Esophagus muscularis mucosa (tissue), 4 donors: ENCODE measurements at places on chromosomes 1 and 21. TPM values are rescaled to one million over a fixed set of nuclear protein-coding genes. Genes with fewer than 3 reads are reported as not detected.
A peak's percentile ranks its signal among the peaks of the same experiment; 100 is the strongest.

DNA sequence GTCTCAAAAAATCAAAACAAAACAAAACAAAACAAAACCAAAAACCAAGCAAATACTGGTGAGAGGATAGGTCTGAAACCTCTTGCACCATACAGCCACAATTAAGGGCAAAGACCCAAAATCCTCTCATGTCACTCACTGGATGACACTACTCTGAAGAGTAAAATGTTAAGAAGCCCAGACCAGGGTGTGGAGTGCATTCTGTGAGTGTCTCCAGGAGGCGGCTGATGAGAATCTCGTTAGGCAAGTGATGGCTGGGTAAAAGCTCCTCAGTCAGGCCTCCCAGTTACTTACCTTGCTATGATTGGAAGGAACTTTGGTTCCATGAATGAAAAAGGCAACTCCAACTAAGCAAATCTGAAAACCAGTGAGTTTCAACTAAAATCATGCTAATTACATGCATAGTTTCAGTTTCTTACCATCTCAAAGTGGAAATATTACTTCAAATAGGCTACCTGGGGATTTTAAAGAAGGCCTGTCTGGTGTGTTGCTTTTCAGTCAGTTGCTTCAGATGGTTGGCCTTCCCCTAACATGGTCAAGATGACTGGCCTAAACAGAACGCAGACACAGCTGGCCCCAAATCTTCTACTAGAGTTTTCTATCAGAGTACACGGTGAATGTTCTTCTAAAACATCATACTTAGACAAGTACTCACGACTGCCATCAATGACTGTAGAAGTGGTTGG is 95.1 kb downstream of the KIAA0319L start:
- no peak for DNase-seq

DNA sequence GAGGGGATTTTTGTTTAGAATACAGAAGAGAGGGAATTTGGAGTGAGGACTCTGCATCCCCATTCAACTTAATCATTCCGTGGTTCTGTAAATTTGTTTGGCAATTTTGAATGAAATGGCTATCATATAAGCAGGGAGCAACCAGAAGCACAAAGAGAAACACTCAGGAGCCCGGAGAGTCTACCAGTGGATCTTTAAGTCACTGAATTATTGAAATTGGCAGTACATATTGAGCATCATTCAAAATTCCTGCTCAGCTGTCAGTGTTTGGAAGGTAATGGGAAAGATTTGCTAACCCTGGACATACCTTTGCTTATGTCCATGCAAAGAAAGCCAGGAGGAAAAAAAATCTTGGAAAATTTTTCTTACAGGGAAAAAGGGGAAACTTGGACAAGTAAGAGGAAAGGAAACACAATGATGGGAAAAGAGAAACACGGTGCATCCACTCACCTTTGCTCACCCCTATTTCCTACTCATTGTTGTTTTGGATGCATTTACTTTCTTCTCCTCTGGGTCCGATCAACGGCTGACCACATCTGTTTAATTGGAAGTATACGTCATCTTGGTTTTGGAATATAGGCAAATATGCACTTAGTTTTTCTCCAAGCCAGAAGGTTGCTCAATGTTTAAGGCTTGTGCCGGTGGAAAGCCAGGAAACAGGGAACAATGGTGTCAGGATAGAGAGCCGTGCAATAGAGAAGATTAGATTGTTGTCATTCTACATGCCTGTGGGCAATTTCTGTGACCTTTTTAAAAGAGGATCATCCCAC is 243.0 kb upstream of the LYPLAL1 start:
- no peak for DNase-seq

GRCh38 chr1:180563026-180563827 is 4.5 kb downstream of the OVAAL start:
- DNase-seq, result no peak

DNA sequence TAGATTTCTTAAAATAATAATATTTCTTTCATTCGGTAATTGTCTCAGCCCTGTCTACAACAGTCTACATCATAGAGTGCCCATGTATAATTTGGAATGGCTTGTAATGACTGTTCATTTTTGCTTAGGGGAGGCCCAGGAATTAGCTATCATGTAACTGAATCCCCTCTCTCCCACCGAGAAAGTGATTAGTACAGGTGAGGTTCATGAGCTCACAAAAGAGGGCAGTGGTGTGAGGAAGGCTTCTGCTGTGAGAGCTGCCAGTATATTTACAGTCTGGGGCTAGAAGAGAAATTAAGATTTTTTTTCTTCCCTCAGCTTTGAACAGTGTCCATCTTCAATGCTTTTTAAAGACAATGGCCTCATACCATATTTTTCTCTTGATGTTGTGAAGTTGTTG is 340.7 kb downstream of the ADGRL2 start:
- no peak for DNase-seq

- DNase-seq, result peak; percentile 96
These were observed 34.6 kb downstream of the TGFBR3 start for GRCh38 chr1:91851130-91852010.

DNA sequence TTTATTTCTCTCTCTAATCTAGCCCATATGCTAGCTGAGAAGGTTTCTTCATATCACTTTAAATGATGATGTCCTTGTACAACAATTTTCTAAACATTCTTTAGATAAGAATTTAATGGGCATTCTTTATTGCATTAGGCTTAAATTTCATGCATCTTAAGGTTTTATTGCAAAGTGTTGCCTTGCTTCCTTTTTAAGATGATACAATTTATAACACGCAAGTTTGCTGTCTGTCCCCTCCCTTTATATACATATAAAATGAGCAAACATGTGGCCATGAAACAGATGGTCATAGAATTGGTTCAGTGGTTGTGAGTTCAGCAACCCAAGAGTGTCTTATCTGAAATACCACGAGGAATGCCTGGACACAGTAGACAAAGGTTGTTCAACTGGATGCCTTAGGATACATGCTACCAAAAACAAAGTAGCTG is 12.1 kb downstream of the NBPF3 start:
- DNase-seq, result no peak

DNA sequence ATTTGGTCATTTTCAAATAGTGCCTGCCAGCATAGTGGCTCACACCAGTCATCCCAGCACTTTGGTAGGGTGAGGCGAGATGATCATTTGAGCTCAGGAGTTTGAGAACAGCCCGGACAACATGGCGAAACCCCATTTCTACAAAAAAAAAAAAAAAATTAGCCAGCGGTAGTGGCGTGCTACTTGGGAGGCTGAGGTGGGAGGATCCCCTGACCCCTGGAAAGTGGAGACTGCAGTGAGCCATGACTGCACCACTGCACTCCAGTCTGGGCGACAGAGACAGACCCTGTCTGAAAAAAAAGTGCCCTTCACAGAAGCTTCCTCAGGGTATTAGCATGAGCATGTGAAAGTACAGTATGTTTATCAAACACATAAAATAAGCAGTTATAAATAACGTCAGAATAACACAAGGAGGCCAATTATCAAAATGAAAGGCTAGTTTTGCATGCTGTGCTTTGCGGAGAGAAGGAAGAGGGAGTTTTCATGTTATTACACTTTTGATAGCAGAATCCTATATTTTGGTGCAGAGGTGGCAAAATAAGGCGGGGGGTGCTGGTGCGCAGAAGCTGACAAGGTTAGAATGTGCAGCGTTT is 781 bp upstream of the METTL13 start:
- DNase-seq, result no peak

CFAP45 gene
- total RNA-seq, result not detected

- DNase-seq, result no peak
These were observed 1.4 kb downstream of the SH3BP5L start for GRCh38 chr1:248824301-248824700.

DISP3 gene
- total RNA-seq, result not detected

DNA sequence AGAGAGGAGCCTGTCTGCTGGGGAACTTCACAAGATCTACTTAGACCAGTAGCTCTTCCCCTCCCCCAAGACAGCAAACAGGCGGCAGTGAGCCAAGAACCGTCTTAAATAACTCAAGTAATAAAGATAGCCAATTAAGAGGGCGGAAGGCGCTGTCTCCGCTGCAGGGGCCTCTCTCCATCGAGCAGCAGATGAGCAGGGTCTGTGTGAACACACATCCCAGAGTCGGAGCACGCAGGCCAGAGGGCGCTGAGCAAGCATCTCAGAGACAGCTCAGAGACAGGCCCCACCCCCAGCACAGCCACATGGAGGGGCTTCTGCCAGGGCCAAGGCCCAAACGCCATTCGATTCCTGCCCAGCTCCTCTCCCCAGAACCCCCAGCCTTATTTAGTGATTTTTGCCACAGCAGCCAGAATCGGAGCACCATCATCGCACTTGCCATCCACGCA is 11.1 kb downstream of the IFFO2 start:
- no peak for DNase-seq

- no peak for DNase-seq
These were observed 16.5 kb upstream of the CFHR5 start for GRCh38 chr1:196960854-196961253.

AMY1A gene
- not detected for total RNA-seq

IGSF21 gene
- 2.7 TPM for total RNA-seq

- peak; percentile 79 for DNase-seq
These were observed 394.0 kb downstream of the NPHP4 start for GRCh38 chr1:5597991-5598823.

F13B gene
- total RNA-seq, result not detected

DNA sequence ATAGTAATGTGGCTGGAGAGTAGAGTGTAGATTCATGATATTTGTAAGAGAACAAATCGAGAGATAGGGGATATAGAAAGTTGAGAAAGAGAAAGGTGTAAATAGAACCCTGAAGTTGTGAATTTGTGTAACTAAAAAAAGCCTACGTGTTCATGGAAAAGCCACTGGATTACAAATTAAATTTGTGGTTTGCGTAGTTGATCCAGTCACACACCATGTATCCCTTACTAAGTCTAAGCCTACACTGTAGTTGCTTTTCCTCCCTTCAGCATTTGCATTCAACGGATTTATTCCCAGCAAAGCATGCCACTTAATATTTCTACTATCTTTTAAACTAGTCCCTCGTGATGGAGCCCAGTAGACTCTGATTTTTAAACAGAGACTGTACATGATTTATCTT is 24.9 kb downstream of the KMO start:
- DNase-seq, result no peak

GRCh38 chr1:219555031-219555692 is 57.7 kb downstream of the ZC3H11B start:
- no peak for DNase-seq

CD84 gene
- 5.8 TPM for total RNA-seq

BLACAT1 gene
- not detected for total RNA-seq

KIF26B gene
- total RNA-seq, result 3.7 TPM

DNA sequence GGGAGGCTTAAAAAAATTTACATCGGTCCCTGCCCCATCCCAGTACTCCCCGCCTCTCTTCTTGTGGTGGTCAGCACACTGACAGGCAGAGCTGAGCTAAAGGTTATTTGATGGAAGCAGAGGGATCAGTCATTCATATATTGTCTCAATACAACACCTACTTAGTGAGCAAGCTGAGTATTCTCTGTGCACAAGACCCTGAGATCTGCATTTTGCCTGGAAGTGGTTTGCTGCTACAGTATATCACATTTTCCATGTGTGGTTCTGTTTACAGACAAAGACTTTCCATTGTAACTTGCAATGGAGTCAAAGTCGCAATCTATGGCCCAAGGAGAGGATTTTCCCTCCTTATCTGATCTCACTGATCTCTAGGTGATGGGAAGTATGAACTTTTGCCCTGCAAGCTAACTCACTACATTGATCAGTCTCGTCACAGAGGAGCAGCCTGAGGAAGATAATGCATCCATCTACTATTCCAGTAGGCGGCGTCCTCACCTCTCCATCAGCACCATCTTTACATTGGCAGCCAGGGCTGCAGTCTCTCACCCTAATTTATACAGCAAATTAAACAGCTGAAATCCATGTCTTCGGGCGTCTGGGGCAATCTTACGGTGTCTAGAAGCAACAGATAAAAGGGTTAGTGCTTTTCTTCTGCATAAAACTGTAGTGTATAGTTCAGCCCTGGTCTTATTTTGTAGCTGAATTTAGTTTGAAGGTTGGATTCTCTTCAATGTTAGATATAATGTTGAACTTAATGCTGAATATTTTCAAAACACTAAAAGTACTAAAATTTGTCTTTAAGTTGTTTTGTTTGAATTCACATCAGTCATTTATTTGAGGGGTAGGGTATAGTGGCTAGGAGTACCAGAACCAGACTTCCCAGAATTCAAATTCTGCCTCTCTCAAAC is 3.2 kb upstream of the TRAF5 start:
- DNase-seq, result no peak

GRCh38 chr1:85277802-85278201 is 1.4 kb upstream of the BCL10 start:
- no peak for DNase-seq

DNA sequence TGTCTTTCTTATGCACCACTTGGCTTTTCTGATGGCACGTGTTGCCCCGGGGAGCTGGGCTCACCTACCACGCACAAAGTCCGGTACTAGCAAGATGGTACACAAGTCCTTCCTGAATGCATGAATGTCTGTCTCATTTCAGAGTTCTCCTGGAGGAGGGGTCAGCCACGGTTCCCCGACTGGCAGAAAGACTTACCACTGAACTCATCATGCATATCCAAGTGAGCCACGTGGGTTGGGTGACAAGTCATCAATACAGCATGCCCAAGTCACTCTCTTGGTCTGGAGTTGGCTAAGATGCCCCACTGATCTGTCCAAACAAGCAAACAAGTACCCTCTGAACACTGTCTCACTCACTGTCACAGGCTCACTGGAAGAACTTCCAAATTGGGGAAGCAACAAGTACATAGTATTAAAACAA is 28.6 kb upstream of the MX1 start:
- no peak for DNase-seq

DNA sequence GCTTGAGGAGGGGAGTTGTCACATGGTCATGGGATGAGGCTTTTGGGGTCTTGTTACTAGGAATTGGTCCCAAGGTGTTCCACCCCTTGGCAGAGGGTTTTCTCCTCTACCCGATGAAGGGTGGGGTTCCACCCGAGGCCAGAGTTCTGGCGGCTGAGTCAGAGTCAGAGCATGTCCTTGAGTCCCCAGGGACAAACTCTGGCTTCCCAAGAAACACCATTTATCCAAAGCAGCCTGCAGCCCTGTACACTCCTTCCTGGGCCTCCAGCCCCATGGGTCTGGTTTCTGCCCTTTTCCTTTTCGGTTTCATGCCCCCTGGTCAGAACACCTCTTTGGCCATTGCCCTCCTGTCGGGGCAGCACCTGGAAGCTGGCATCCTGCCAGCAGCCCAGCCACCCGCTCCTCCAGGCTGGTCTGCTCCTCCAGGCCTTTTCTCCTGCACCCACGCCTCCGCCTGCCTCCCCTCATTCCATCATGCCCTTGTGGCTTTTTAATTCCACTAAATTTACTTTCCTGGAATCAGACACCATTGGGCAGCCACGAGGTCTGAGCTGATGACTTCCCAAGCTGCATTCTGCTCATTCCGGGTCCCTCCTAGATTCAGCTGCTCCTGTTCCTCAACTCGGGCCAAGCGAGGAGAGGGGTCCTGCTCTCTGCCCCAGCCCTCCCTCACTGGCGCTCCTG is 301.7 kb upstream of the VAMP3 start:
- no peak for DNase-seq

SYT6 gene
- total RNA-seq, result not detected

GRCh38 chr1:61076728-61077675 is 5.4 kb upstream of the NFIA start:
- DNase-seq, result peak; percentile 96

GRCh38 chr1:214332946-214333798 is 52.2 kb downstream of the SMYD2 start:
- DNase-seq, result no peak

CFAP107 gene
- not detected for total RNA-seq

GRCh38 chr1:146032631-146033219 is 11.2 kb upstream of the HJV start:
- no peak for DNase-seq

LEMD1 gene
- not detected for total RNA-seq
